ENCODE measurements at places on chromosomes 1 and 21.

DNA sequence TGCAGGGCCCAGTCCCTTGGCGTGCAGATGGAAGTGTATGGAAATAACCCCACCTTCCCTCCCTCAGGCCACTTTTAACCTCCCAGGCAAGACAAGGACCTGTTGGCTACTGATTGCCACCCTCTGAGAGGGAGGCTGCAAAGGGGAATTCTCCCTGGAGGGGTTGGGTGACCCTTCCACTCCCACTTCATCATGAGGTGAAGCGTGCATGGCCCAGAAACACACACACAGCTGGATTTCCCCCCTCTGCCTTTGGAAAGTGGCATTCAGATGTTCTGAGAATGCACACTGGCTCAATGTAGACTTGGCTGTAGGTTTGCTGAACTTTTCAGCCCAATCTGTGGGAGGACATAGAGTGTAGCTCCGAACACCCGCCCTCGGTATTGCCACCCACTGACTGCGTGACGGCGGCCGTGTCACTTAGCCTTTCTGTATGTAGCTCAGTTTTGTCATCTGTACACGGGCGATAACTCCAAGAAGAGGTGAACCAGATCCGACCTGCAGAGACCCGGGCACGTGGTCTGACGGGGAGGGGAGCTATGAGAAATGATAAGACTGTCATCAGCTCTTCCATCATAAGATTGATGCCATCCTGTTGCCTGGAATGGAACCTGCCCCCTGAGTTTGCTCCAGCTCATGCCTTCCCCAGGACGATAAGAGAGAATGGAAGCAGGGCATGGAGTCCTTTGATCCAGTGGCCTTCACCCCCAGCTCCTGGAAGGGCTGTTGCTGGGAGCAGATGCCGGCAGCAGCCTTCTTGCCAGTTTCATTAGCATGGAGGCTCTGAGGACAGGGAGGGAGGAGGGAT, 19.3 kb downstream of the MIIP start:
- no peak for DNase-seq

DNA sequence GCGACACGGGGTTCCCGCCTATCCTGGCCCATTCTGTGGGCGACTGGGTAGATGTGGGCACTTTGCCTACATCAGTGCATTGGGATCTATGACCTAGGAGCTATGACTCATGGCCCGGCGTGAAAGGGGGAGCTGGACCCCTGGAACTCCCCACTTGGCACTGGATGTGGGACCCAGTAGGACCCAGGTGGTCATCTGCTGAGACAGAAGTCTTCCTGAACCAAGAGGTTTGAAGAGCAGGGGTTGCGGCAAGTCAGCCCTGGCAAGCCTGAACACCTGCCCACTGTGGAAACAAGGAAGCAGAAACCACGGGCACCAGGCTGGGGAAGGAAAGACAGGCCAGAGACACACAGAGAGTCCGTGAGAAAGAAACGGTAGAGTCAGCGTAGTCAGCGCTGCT, 656.7 kb downstream of the AJAP1 start:
- no peak for DNase-seq

DNA sequence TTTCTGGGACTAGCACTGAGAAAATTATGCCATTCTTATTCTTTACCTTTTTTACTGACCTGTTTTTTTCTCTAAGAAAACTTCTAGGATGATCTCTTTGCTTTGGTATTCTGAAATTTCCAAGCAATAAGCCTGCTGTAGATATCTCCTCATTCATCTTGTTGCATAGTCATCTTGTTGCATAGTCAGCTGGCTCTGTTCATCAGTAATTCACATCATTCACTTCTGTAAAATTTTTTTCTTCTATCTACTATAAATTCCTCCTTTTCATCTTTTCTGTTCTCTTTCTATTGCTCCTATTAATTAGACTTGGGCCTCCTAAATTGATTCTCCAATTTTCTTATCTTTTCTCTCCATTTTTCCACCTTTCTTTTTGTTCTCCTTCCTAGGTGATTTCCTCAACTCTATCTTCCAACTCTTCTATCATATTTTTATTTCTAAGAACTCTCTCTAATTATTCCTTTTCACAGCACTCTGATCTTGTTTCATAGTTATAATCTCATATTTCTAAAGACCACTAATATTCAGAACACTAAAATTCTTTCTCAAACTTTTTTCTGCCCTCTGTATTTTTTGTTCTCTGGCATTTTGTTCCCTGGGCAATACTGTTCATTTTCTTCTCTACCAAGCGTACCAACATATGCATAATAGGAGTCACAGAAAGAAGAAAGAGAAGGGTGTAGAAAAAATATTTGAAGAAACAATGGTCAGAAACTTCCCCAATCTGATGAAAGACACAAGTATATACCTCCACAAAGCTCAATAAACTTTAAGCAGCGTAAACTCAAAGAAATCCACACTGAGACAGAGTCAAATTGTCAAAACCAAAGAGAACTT, 17.7 kb downstream of the TUT4 start:
- no peak for DNase-seq

GRCh38 chr1:10299151-10299550, 88.8 kb downstream of the KIF1B start:
- no peak for DNase-seq

DNA sequence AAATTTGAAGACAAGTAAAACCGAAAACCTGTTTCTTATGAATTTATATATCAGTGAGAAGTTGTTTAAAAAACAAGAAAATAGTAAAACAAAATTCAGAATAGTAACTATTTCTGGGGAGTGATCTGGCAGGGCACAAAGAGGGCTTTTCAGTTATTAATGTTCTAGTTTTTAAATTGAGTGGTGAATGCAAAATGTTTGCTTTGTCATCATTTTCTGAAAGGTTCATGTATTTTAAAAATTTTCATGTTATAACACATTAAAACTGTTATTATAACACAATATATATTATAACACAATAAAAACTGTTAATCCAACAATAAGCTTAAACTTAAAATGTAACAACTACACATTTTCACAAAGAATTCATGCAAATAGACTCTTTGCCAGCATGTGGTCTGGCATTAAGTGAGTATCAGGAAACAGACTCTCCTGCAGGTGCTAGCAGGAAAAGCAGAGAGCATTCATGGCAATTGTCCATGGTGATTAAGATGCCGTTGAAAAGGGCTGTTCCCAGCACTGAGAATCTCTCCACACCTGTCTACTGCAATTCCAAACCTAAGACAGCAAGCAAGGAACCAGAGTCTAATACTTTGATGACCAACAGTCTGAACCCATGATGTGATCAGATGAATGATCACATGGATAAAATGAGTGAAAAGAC, 204.9 kb downstream of the TBX15 start:
- no peak for DNase-seq

DNA sequence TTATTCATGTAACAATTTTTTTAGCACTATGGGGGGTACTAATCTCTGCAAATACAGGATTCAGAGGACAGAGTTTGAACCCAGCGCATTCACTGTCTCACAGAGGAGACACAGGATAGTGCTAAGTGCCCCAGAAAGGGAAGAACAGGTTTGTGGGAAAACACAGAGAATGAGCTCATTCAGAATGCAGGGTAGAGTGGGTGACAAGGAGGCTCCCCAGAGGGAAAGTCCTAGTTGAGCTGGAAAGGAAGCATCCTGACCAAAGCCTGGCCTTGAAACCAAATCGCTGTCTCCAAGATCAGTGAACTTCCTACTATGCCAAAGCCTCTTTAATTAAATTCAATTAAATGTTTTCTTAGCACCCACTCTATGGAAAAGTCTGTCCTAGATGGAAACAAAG, 19.0 kb upstream of the RGS2 start:
- DNase-seq = no peak

GRCh38 chr1:23793018-23793781, 2.3 kb downstream of the LYPLA2 start:
- DNase-seq = no peak

DNA sequence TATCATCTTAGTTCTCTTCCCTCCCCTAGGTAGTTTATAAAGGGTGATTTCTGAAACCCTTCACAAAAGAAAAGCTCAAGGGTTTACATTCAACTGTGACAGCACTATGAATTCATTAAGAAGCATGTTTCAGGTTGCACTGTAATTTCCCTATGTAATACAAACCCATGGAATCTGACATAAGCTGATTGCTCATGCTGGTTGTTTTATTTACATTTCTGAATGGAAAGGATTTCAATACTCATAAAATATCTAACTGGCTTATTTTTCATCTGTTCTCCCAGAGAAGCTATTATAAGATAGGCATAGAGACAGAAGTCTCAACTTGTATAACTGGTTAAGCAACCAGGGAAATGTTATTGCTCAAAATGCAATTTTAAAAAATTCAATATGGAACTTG, 20.5 kb downstream of the WNT2B start:
- no peak for DNase-seq

DNA sequence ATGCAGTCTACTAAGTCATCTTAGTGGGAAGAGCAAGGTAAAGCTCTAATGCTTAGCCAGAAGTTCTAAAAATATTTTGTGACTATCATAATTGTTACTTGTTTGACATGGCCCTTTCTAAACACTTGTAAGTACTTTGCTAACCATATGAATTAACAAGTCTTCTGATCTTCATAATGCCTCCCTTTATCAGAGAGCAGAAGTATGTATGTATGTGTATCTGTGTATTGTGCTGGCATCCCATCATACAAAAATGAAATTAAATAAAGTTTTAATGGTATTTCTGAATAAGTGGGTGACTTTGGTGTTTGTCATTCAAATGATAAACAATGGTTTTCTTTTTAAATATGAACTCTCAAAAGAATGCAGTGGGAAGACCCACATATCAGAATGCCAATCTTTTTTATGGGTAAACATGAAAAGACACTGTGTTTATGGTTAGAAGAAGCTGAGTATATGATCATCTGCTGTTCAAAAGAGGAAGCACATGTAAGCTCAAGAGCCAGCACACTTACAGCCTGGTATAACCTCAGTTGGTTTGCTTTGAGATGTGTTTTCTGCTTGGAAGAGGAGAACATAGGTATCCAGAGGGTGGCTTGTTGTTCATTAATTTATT, 159.6 kb downstream of the CLEC20A start:
- no peak for DNase-seq

- DNase-seq = no peak
Measured at GRCh38 chr1:185869590-185869989, 135.4 kb downstream of the HMCN1 start.

- no peak for DNase-seq
Measured at GRCh38 chr1:230216896-230217295, 149.9 kb downstream of the GALNT2 start.

GRCh38 chr1:201495551-201496295, 11.2 kb downstream of the CSRP1 start:
- peak; percentile 86 for DNase-seq

GRCh38 chr1:205626216-205626615, 5.6 kb downstream of the ELK4 start:
- DNase-seq = no peak

GRCh38 chr1:53737648-53738204, 1.2 kb downstream of the GLIS1 start:
- DNase-seq = no peak

GRCh38 chr1:239792157-239792556, 299.5 kb upstream of the FMN2 start:
- no peak for DNase-seq

GRCh38 chr1:206823727-206824126, 41.7 kb upstream of the IL20 start:
- no peak for DNase-seq

DNA sequence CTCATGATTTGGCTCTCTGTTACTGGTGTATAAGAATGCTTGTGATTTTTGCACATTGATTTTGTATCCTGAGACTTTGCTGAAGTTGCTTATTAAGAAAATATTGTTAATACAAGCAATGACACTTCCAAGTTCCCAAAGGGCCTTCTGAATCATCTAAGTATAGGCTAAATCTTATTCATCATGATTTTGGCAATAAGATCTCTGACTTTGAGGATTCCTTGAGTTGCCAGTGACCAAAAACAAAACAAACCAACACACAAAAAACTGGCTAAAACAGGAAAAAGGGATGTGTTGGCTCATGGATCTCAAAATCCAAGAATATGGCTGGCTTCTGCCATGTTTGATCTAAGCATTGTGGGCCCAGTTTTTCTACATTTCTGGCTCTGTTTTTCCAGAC, 163.4 kb downstream of the HHIPL2 start:
- no peak for DNase-seq

- no peak for DNase-seq
Measured at GRCh38 chr1:209561532-209561931, 22.0 kb upstream of the CAMK1G start.

GRCh38 chr21:31559368-31560119, 99.9 kb upstream of the SOD1 start:
- DNase-seq = peak; percentile 93

DNA sequence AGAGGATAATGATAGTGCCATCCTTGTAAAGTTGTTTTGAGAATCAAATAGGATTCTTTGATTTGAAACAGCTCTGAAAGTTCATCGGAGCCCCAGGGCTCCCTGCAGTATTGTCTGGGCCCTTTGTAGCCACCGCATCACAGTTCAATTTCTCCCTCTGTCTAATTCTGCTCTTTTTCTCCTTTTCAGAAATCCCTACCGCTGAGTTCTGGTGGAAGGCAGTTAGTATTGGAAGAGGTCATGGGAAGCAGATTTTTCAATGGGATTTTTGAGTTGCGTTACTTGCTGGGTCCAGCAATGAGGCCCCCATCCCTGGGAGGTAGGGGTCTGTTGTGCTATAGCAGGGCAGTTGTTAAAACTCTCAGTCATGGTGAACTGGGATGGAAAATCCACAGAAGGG, 101.0 kb upstream of the DISP3 start:
- DNase-seq = no peak

- no peak for DNase-seq
Measured at GRCh38 chr1:3460672-3461131, 6.2 kb downstream of the ARHGEF16 start.

DNA sequence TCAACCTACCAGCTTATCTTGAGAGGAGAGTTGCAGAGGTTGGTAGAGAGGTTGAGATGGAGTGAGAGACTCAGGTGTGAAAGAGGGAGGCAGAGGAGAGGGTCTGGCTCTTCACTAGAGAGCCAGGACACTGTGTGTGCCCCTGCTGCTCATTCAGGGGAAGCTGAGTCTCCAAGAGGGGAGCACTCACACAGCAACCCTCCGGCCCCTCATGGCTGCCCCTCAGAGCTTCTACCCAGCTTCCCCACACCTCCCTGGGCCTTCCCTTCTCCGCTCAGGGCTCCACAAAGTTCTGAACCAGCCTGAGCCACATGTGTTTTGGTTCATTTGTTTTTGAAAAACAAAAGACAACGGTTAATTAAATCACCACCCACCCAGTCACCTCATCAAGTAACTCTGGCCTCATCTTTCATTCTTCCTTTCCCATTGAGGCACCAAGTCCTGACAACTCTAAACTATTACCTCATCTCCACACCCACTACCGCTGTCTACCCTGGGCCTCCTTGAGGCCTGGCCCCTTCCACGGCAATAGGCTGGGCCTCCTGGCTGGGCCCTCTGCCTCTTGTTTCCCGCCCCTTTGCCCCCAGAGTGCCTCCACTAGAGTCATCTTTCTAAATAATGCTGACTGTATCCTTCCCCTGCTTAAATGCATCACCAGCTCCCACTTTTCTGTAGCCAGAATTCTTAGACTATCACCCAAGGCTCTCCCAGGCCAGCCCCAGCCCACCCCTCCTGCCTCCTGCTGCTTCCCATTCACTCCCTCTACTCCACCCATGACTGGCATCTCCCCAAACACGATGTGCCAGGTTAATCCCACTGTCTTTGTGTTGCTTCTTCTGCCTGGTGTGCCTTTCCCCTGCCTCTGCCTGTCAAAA, 33.0 kb downstream of the TNNT2 start:
- no peak for DNase-seq

Measured in sciatic nerve (tissue), 2 donors.